ENCODE measurements at places on chromosomes 3 and 15.
A peak's percentile ranks its signal among the peaks of the same experiment; 100 is the strongest.

- no peak for DNase-seq
These were observed 287.8 kb upstream of the MCTP2 start for GRCh38 chr15:93943586-93943985.

DNA sequence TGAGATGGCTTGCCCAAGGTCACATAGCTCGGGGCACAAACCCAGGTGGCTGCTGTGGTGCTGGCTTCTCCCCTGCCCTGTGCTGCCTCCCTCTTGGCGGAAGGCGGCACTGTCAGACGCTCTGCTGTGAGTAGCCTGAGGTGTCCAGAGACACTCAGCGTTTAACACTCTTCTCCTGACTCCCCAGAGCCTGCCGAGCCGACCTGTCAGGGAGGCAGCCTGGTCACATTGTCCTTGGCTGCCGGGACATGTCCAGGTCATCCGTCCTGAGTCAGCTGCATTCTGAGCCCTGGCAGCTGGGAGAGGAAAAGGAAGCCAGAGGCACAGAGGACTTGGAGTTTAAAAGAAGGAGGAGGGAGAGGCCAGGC lies 4.7 kb downstream of the LMAN1L start:
- DNase-seq: no peak

- no peak for DNase-seq
These were observed 377.3 kb downstream of the EPHB1 start for GRCh38 chr3:135172191-135172869.

- DNase-seq: no peak
These were observed 30.3 kb downstream of the SYN2 start for GRCh38 chr3:12034440-12034839.

GRCh38 chr3:116441652-116442051 lies 3.6 kb downstream of the LSAMP start:
- DNase-seq: no peak

GRCh38 chr3:148227534-148227933 lies 470.2 kb upstream of the AGTR1 start:
- DNase-seq: no peak

- DNase-seq: peak; percentile 23
These were observed 23.7 kb downstream of the CEP19 start for GRCh38 chr3:196688349-196688748.

GRCh38 chr3:11155341-11156025 lies 1.2 kb downstream of the HRH1 start:
- peak; percentile 36 for DNase-seq

- DNase-seq: peak; percentile 91
These were observed 74.6 kb downstream of the ITGB5 start for GRCh38 chr3:124812291-124813265.

GRCh38 chr3:106206146-106206545 lies 337.3 kb upstream of the CBLB start:
- no peak for DNase-seq

DNA sequence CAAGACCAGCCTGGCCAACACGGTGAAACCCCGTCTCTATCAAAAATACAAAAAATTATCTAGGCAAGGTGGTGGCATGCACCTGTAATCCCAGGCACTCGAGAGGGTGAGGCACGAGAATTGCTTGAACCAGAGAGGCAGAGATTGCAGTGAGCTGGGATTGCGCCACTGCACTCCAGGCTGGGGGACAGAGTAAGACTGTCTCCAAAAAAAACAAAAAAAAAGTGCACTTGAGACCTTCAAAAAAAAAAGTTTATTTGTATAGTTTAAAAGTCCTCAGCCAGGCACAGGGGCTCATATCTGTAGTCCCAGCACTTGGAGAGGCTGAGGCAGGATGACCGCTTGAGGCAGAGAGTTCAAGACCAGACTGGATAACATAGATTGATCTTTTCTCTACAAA lies 2.1 kb downstream of the PBRM1 start:
- no peak for DNase-seq

DNA sequence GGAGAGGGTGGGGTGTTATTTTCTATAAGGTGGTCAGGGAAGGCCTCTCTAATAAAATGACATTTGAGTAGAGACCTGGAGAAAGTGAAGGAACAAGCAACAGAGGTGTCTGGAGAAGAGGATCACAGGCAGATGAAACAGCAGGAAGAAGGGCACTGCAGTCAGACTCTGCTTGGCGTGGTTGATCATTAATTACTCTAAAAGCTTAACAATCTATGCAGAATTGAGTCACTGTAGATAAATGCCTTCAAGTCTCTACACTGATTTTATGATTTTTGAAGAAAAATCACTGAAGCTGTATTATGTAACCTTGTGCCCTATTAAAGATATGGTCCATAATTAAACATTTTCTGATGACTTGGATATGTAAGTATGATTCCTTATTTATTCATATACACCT lies 114.2 kb downstream of the TNIK start:
- DNase-seq: no peak

GRCh38 chr3:137988152-137988551 lies 21.8 kb upstream of the CLDN18 start:
- DNase-seq: no peak

GRCh38 chr3:156216852-156217251 lies 96.5 kb downstream of the KCNAB1 start:
- no peak for DNase-seq

GRCh38 chr3:164488893-164489292 lies 589.4 kb downstream of the SI start:
- DNase-seq: no peak

GRCh38 chr3:146594843-146595482 lies 10.2 kb downstream of the PLSCR5 start:
- no peak for DNase-seq

DNA sequence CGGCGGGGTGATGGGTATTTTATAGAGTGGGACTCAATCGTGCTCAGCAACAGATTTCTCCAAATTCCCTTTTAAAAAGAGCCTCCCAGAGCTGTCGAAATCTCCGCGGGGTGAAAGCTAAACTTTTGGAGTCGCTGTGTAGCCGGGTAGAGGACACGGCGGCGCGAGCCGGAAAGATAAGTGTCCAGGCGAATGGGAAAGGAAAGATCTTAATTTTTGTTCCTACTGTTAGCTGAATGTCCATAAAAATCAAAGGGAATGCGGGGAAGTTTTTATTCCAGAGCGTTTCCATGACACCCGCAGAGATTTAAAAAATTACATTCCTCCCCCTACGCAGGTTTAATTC lies 9.1 kb downstream of the EOMES start:
- DNase-seq: no peak

DNA sequence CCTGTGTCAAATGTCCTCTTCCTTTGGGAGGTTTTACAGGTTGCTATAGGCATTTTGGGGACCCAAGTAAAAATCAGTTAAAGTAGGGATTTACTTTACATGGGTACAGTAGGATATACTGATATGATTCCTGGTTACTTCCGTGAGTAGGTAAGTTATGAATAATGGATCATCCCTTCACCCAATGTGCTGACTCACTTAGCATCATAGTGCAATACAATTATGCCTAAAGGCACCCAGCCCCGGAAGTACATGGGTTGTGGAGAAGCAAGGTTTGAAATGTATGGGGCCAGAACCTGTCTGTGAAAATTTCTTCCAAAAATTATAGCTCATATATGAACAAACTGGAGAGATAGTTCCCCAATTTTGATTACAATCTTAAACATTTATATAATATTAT lies 64.0 kb downstream of the GLB1 start:
- no peak for DNase-seq

GRCh38 chr15:62057341-62057980 lies 2.8 kb downstream of the VPS13C start:
- DNase-seq: no peak

DNA sequence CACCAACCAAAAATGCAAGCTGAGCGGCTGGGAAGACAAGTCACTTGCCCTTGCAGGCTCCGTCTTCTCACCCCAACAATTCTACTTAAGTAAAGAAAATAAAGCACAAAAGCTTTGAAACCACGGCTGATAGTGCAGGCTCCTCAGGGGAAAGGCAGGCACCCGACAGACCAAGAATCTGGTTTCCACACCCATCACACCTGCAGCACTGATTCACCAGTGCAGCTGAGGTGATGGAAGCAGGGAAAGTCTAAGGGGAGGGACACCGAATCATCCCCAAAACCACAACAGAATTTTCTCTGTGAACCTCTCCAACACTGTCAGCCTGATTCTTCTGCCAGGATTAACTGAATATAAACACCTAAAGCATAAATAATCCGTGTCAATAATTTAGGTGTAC lies 62.0 kb upstream of the NSMCE3 start:
- no peak for DNase-seq

GRCh38 chr15:31083370-31083780 lies 18.1 kb downstream of the TRPM1 start:
- DNase-seq: no peak

- no peak for DNase-seq
These were observed 1.8 kb upstream of the PIK3R4 start for GRCh38 chr3:130748467-130748861.

DNA sequence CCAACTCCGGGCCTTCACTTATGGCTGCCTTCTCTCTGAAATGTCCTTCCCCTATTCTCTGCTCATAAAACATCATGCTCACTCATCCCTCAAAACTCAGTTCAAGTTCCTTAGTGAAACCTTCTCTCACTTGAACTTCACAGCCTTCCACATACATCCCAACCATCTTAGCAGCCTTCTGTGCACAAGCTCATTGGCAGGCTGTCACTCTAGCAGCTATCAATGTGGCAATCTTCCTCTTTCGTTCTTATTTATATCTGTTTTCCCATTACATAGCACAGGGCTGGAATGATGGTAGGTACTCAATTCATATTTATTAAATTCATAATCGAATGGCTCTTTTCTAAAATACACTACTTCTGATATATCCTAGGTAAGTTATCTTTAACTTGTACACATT lies 66.4 kb upstream of the MCTP2 start:
- DNase-seq: no peak

GRCh38 chr3:16305111-16305541 lies 40.1 kb downstream of the OXNAD1 start:
- DNase-seq: no peak

DNA sequence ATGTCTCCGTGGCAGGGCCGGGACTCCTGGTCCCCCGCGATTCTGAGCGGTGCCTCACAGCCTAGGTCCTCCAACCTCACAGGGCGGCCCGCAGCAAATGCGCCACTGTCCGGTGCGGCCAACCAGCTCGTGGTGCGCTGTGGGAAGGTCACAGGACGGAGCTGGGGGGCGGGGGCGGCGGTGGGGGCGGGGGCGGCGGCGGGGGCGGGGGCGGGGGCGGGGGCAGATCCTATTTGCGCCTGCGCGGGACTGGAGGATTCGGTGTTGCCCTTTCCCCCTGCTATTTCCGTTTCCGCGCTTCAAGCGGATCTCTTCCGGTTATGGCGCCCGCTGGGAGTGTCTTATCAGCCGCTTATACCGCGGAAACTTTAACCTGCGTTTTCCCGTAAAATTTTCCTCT lies 106.7 kb upstream of the SNRPN start:
- DNase-seq: no peak

DNA sequence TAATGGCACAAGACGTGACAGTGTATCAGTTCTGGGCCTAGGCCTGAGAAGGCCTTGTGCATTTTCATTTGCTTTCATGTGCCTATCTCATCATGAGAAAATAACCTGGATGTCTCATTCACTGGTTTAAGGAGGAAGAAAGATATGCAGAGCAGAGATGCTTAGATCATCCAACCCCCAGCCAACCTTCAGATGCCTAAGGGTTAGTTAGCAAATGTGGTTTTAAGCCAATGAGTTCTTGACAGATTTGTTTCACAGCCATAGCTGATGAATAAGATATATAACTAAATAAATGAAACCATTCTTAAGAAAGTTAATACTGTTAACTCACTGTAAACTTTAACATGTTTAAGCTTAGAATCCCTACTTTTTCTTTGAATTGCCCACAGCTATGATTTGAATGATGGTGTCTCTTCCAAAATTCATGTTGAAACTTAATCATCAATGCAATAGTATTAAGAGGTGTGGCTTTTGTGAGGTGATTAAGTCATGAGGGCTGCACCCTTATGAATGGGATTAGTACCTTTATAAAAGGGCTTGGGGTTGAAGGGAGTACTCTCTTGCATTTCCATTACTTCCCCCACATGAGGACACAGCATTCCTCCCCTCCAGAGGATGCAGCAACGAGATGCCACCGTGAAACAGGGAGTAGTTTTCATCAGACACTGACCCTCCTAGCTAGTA lies 324.6 kb upstream of the TBC1D5 start:
- no peak for DNase-seq

GRCh38 chr15:73910522-73911303 lies 15.5 kb upstream of the LOXL1 start:
- DNase-seq: no peak

DNA sequence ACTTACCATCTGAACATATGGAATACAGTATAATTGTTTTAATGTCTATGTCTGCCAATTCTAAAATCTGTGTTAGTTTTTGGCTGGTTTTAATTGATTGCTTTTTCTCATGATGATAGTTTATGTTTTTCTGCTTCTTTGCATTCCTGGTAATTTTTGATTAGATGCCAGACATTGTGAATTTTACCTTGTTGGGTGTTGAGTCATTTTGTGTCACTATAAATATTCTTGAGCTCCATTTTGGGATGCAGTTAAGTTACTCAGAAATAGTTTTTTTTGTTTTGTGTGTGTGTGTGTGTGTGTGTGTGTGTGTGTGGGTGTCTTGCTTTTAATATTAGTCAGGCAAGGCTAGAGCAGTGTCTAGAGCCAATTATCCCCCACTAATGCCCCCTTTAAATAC lies 818.8 kb upstream of the NR2F2 start:
- peak; percentile 30 for DNase-seq

DNA sequence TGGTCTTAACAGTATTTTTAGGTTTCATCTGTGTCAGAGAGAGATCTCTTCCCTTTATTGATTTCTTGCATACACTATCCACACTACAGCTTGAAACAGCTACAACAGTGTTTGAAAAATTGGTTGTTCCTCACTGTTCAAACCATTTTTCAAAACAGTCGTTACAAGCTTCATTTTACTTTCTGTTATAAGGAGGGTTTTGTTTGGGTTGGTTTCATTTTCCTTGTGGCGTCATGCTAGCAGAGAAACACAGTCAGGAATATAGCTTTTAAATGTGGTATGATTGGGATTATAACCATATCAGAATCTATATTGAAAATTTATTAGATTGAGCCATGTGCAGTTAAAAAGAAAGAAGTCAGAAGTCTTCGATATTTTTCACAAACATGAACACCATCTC lies 400.6 kb downstream of the ZBTB20 start:
- no peak for DNase-seq

DNA sequence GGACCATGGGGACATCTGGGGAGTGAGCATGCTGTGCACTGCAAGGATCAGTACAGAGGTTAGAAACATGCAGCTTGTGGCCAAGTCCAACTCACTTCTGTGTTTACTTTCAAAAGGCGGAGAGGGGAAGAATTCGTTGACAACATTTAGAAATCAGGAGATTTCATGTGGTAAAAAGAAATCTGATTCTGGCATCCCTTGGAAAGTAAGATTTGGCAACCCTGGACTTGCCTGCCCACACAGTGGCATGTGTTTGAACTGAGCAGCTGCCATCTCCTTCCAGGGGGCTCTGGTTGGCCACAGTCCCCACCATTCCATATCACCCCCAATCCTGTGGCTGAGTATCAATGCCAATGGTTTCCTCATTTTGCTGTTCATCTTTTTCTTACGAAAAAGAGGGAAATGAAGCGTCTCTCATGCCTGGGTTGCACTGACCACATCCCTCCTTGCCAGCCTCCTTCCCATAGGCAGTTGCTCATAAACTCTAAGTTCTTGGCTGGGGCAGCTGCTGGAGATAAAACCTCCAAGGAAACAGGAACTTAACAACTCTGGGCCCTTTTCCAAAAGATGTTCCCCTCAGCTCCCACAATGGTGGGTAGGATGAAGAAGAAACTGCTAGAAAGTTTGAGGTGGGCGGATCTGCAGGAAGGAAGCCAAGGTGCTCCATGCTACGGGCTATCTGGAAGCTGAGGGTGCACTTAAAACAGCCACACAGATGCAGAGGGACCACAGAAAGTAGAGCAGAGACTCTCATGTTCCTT lies 29.2 kb downstream of the SLC6A11 start:
- DNase-seq: no peak
